ENCODE measurements at places on chromosomes 13 and 19.

DNA sequence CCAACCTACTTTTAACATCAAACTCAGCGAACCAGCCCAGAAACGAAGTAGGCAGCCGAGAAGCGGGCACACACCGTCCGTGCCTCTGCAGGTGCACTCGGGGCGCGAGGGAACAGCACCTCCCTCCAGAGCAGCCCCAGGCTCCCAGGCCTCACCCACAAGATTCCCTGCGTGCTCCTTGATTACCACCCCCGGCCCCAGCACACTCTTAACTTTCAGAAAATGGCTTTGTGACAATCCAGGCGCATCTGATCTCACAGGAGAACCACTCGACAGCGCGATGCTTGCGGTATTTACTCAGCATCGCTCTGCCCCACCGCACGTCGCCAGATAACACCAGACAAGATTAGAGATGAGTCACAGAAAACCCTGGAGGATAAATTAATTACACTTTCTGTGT is 134.9 kb upstream of the SPACA7 start:
- no peak for DNase-seq

- DNase-seq = no peak
These were observed 4.7 kb upstream of the CBLC start for GRCh38 chr19:44772959-44773358.

DNA sequence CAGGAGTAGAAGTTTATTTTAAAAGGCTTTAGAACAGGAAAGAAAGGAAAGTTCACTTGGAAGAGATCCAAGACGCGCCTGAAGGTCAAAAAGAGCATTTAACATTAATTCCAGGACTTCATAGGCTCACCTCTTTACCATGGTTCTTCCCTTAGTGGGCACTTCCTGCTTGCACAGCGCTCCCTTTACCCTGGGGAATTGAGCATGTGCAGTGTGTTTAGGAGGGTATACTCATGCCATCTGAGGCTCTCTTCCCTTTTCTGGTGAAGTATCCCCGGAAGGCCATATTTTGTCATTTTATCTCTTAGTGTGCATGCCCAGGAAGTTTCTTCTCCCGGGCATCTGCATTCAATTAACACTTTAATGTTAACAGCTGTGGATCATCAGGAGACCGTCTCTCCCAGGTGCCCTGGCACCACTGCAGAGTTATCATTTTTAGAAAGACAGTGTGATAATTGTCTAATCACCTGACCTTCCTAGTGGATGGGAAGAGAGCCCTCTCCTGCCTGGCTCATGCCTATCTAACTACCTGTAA is 66.1 kb upstream of the ABCC4 start:
- no peak for DNase-seq

GRCh38 chr13:109684824-109685202 is 101.6 kb downstream of the IRS2 start:
- DNase-seq = no peak

GRCh38 chr13:29513002-29513980 is 82.2 kb downstream of the SLC7A1 start:
- DNase-seq = no peak

GRCh38 chr19:7862413-7862951 is 11.7 kb downstream of the PRR36 start:
- no peak for DNase-seq

DNA sequence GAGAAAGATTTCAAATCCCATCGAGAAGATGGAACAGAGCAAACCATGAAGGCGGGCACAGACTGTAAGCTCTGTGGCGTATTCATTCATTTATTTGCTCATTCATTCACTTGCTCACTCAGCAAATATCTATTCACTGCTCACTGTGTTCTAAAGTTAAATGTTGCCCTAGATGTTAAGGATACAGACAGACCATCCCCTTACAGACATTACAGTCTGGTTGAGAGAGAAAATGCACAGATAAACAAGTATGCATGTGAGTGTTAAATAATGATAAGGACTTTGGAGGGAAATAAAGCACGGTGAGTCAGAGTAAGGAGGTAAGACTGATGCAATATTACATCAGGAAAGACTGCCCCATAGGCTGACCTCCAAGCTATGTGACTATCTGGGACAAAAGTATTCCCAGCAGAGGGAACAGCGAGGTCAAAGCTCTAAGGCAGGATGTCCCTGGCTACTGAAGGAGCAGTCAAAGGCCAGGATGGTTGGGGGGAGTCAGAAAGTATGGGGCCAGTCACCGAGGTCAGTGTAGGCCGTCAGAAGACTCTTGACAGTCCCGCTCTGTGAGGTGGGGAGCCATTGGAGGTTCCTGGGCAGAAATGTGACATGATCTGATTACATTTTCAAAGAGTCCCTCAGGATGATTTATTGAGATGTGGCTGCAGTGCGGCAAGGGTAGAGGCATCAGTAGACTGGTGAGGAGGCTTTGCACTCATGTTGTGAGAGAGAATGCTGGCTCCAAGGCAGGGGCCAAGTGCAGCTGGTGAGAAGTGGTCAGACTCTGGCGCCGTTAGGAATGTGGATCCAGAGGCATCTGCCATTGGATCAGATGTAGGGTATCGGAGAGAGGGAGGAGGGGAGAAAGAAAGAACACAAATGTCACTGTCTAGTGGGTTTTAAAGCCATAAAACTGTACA is 37.9 kb downstream of the MBNL2 start:
- no peak for DNase-seq

GRCh38 chr19:29560313-29561075 is 34.7 kb downstream of the VSTM2B start:
- no peak for DNase-seq

- no peak for DNase-seq
These were observed 627.9 kb upstream of the KLF12 start for GRCh38 chr13:74761801-74762757.

All from NCI-H82 (cell line).